ENCODE measurements at places on chromosomes 3 and 15. TPM values are rescaled to one million over a fixed set of nuclear protein-coding genes. Genes with fewer than 3 reads are reported as not detected.

Gene SLC51A
- not detected for total RNA-seq

Gene OIP5
- 0.70 TPM for total RNA-seq

Gene CADPS
- total RNA-seq, result not detected

- no peak for DNase-seq
These were observed 10.8 kb downstream of the LYSMD4 start for GRCh38 chr15:99722406-99722805.

Gene SLC28A1
- total RNA-seq, result not detected

GRCh38 chr3:29145360-29145759 lies 135.5 kb upstream of the RBMS3 start:
- DNase-seq, result no peak
